ENCODE measurements at places on chromosomes 5 and 9. TPM values are rescaled to one million over a fixed set of nuclear protein-coding genes. Genes with fewer than 3 reads are reported as not detected.

OTULINL gene
- total RNA-seq: not detected

FGF18 gene
- total RNA-seq: under 0.01 TPM

ARAP3 gene
- total RNA-seq: 2.8 TPM

TCF7 gene
- 3.9 TPM for total RNA-seq

CDH18 gene
- 4.4 TPM for total RNA-seq

PCDHB10 gene
- total RNA-seq: 1.4 TPM

NTRK2 gene
- 0.26 TPM for total RNA-seq
